ENCODE measurements at places on chromosomes 4 and X.

DNA sequence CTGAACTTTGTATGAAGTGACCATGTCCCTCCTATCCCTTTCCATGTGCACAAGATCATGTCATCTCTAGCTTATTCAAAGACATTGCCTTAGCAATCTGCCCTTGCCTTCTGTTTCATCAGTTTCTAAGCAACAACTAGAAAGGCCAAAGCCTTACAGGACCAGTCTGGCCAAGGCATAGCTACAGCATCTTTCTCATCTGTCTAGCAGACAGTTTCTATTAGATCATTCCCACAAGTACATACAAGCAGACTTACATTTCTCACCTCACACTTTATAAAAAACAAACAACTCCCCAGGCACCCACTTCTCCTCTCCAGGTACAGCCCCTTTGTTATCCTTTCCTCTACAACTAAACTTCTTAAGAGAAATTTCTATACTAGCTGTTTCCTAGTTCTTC is 188.7 kb upstream of the AADAT start:
- no peak for DNase-seq

- DNase-seq, result no peak
Measured at GRCh38 chr4:174198828-174199227, 84.6 kb downstream of the FBXO8 start.

DNA sequence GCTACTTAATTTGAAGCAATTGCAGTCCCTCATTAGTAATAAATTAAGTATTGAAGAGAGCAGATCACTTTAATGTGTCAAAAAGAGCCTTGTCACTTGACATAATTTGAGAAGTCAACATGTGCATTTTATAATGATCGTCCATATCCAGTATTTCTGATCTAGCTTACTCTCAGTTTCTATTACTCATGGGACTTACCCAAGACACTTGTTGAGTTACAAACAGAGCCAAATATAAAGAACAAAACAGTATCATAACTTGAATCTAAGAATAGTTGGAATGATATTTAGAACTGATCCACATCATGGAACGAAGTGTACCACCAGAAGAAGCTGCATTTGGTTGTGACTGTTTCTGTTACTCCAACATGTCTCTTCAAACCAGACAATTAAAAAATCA is 54.7 kb downstream of the SLITRK4 start:
- DNase-seq, result no peak

DNA sequence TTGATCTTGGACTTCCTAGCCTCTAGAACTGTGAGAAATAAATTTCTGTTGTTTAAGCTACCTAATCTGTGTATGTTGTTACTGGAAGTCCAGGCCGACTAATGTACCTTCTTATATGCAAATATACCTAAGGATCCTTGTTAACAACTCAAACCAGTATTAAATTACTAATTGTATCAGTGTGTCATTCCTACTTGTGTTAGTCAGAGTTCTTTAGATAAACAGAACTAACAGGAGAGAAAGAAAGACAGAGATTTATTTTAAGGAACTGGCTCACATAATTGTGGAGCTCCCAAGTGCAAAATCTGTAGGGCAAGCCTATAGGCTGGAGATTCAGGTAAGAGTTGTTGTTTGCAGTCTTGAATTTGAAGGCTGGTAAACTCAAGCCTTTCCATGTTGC is 120.0 kb downstream of the ADGRL3 start:
- DNase-seq, result no peak

DNA sequence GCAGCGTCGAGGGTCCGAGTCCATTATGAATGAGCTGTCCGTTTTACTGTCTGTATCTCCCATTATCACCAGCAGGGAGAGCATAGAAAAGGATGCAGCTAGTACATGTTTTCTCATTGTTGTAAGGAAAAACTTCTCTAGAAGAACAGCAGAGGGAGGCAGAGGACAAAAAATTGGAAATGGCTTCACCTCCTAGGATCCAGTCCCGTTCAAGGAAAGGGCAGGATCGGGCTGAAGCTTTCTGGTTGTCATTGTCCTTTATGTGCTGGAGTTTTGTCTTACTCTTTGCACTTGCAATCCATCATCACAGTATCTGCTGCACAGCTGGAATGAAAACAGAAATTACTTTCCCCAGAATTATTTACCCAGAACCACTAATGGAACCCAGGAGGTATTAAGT is 14.7 kb downstream of the NDP start:
- no peak for DNase-seq

DNA sequence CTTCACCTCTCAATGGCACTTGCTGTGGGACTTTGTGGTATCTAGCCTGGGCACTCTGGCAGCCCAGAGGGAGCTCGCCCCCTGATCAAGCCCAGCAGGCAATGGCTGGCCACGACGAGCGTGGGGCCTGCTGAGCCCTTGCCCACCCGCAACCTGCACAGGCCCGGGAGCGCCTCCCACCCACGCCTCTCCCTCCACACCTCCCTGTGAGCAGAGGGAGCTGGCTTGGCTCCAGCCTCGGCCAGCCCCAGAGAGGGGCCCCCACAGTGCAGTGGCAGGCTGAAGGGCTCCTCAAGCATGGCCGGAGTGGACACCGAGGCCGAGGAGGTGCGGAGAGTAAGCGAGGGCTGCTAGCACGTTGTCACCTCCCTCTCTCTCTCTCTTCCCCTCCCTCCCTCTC is 595.8 kb downstream of the TRIML1 start:
- DNase-seq, result no peak

- DNase-seq, result no peak
Measured at GRCh38 chrX:133645977-133646718, 230.9 kb upstream of the GPC4 start.

DNA sequence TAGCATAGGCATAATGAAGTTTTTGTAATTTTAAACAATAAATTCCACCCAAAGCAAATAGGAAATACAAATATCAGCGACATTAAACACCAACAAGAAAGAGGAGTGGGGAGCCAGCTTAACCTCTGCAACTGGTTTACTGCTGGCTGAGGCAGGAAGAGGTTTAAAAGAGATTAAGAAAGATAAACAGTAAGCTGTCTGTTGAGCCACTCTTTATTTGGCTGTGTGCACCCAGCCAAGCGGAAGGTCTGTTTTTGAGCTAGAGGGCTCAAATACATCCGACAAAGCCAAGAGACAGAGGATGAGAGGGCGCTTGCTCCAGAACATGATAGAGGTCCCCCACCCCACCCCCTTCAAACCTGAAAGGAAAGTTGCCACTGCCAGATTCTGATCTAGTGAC is 191.4 kb downstream of the MGST2 start:
- no peak for DNase-seq

GRCh38 chrX:43974100-43974475 is 898 bp upstream of the NDP start:
- no peak for DNase-seq

GRCh38 chr4:102535398-102536082 is 34.4 kb downstream of the NFKB1 start:
- DNase-seq, result no peak

- no peak for DNase-seq
Measured at GRCh38 chr4:76192236-76192635, 21.4 kb downstream of the SCARB2 start.

GRCh38 chr4:156391325-156391653 is 437.6 kb upstream of the CTSO start:
- DNase-seq, result no peak

Data from stimulated activated CD8-positive, alpha-beta memory T cell treated with anti-CD3 and anti-CD28 coated beads, Interleukin-2, amount 100 ng/mL, for 1 hour (primary cell).